AG20443 (cell line): ENCODE measurements at places on chromosomes 4 and X.

- DNase-seq = no peak
Measured at GRCh38 chr4:5660185-5660584, 48.2 kb downstream of the EVC2 start.

DNA sequence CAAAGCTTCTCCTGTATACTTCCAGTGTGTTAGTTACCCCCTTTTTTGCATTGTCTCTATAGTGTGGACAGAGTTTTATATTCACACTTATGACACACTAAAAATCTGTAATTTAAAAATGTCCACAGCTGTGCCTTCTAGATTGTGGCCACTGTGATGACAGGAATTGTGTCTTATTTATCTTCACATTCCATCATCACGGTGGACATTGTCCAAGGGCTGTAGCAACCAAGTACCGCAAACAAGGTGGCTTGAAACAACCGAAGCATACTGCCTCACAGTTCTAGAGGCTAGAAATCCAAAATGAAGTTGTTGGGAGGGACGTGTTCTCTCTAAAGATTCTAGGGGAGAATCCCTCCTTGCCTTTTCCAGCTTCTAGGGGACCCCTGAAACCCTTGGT, 32.3 kb downstream of the CHRNA9 start:
- no peak for DNase-seq

GRCh38 chrX:130704053-130705038, 198.7 kb downstream of the ENOX2 start:
- peak; percentile 7 for DNase-seq

DNA sequence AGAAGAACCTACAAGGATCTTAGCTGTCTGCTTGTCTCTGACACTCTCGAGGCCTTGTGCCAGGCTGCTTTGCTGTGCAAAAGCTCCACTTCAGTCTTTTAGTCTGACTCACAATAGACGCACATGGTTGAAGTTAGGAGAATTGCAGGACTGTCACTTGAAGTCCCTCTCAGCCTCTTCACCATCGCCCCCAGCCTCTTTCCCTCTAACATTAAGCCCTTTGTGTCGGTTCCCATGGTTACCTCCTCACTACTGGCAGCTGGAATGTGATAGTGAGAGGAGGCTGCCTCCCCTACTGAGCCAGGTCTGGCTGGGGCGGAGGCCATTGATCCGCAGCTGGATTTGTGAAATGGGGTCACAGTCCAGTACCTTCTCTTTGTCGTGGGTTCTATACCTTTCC, 201.8 kb downstream of the SOWAHB start:
- DNase-seq = peak; percentile 48

GRCh38 chrX:63686878-63687714, 97.9 kb downstream of the ARHGEF9 start:
- DNase-seq = peak; percentile 55

DNA sequence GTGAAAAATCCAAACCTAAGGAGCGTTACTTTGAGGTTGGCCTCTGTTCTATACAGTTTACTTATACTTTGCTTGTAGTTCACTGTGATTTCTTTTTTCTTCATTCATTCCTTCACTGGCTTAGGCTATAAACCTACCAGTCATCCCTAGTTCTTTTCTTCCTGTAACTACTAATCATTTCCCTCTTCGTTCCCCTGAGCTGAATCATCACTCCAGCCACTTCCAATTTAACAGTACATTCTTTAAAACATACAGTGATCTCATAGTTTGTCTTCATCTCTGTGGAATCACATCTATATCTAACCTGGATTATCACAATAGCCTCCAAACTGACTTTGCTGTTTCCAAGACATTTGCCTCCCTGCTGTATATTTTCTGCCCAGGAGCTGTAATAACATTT, 25.2 kb upstream of the NPFFR2 start:
- DNase-seq = peak; percentile 36

DNA sequence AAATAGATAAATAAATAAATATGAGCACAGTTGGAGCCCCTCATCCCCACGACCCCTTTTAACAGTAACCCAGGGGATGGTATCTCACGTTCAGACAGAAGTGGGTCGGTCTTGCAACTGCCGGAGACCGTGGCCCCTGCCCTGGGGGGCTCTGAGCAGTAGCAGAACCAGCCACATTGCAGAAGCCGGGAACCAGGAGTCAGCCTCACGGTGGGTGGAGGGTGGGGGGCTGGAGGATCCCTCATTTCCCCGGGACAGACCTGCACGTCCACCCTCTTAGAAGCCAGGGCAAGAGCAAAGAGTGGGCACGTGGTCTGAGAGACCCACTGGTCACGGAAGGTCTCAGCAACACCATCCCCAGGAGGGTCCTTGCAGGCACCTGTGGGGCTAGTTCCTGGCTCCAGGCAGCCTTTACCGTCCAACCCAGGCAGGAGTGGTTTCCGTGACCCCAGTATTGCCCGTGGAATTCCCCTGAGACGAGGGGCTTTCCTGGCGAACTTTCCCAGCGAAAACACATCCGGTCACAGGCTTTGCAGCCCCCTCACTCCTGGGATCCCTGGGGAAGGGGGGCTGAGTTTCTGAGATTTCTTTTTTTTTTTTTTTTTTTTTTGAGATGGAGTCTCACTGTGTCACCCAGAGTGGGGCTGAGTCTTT, 8.8 kb upstream of the IL3RA start:
- no peak for DNase-seq

DNA sequence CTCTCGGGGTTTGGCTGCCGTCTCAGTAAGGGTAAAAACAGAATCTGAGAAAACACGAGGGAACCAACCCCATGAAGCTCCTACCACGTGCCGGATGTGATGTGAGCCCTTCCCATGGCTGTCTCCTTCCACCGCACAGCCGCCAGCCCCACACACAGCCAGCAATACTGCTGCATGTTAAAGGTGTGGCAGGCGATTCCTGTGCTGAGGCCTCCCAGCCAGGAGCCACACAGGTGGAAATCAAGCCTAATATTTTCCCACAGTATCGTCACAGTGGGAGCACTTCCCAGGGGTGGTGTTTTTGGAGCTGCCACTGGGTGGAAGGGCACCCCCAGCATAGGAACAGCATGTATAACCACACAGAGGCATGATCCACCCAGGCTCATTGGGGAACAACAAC, 77.5 kb downstream of the SLC2A9 start:
- DNase-seq = no peak

DNA sequence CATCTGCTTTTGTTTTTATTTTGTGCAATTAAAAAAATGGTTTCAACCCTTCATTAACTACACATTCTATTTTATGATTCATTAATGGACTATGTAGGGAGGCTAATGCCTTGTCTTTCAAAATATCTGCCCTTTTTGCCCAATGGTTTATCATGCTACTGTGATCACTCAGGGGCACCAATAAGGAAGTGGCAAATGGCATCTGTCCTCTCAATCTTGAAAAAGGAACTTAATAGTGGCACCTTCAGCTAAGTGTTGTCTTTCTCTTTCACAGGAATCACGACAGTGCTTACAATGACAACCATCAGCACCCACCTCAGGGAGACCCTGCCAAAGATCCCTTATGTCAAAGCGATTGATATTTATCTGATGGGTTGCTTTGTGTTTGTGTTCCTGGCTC, 57.1 kb downstream of the COMMD8 start:
- no peak for DNase-seq

GRCh38 chr4:93243262-93243661, 585.3 kb upstream of the ATOH1 start:
- no peak for DNase-seq

- DNase-seq = no peak
Measured at GRCh38 chr4:93645120-93645519, 183.4 kb upstream of the ATOH1 start.

- peak; percentile 97 for DNase-seq
Measured at GRCh38 chr4:182448281-182449151, 205.3 kb downstream of the TENM3 start.

DNA sequence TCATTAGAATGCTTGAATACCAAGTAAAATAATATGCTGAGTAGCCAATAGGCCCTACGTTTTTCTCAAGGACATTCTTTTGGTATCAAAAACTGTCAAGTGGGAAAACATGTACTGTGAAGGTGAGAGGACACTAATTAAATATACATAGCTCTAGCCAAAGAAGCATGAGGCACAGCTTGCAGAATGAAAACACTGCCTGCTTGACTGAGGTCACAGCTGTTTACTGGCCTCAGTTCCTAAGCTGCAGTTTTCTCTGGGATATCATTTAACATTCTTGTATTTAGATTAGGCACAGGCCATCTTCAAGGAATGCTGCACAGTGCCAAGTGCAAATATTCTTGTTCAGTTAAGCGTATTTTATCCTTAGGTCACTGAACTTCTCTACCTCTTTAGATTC, 78.6 kb downstream of the NAP1L3 start:
- DNase-seq = no peak

- DNase-seq = no peak
Measured at GRCh38 chr4:178082906-178083305, 640.7 kb upstream of the AGA start.

GRCh38 chrX:49725923-49726904, 30.4 kb upstream of the PAGE1 start:
- no peak for DNase-seq

DNA sequence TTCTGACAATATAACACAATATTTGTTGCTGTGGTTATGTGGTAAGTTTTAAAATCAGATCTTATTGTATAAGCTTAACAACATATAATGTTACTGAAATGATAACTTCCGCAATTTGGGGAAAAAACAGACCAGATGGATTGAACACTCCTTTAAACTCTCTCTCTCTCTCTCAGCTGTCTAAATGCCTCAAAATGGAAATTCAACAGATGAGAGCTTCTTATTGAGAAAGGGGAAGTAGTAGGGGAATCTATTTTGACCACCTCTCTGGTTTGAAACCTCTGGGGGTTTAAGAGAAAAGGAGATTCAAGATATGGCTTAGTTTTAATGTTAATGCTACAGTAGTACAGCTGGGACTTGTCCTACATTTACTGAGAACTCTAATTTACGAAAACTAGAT, 40.3 kb downstream of the DMD start:
- no peak for DNase-seq

DNA sequence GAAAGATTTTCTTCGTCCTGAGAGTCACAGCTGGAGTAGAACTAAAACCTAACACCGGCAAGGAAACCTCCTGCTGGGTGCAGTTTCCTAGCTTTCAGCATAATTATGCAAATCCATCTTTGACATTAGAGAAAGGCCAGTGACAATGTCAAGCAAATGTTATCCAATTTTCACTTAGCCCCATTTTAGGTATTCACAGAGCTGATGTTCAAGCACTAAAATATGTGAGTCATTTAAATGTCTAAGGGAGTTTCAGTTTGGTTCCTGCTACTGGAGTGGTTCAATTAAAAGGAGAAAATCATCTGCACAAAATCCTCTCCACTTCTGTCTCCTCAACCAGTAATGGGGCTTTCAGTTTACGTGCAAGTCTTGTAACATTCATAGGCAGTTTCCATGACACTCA, 37.1 kb upstream of the AMOT start:
- DNase-seq = no peak

DNA sequence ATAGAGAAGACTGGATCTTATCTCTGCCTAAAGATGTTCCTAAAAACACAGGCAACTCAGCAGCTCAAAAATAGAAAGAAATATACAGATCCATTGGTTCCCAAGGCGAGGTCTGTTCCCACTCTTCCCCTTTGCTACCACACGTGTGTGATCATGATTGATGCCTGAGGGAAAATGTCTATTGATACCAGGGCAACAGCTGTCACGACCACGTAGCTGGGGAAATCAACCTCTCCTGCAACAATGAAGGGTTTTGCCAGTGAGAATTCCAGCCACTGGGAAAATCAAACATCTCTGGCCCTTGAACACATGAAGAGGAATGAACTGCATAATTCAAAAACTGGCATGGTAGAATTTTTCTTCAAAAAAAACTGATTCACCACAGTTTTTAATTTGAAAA, 131.0 kb upstream of the MAP3K15 start:
- no peak for DNase-seq

- DNase-seq = no peak
Measured at GRCh38 chr4:166838975-166839614, 395.2 kb downstream of the SPOCK3 start.
